ENCODE measurements at places on chromosomes 13 and 19.
A peak's percentile ranks its signal among the peaks of the same experiment; 100 is the strongest.

DNA sequence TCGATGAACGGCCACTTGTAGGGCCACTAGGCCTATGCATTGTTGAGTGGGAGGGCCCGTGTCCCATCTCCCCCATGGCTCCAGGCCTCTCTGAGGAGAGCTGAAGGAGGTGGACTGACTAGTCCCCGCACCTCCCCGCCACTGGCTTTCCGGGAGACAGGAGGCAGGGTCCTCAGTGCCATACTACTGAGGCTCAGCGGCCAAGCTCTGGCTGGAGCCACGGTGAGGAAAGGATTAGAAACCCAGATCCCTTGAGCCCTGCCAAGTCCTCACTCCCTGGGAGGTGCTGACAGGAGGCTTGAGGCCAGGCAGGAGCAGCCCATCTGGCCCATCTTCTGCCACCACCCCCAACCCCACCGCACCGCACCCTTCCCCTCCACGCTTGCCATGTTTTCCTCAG, 29.0 kb downstream of the CCDC8 start:
- no peak for DNase-seq

DNA sequence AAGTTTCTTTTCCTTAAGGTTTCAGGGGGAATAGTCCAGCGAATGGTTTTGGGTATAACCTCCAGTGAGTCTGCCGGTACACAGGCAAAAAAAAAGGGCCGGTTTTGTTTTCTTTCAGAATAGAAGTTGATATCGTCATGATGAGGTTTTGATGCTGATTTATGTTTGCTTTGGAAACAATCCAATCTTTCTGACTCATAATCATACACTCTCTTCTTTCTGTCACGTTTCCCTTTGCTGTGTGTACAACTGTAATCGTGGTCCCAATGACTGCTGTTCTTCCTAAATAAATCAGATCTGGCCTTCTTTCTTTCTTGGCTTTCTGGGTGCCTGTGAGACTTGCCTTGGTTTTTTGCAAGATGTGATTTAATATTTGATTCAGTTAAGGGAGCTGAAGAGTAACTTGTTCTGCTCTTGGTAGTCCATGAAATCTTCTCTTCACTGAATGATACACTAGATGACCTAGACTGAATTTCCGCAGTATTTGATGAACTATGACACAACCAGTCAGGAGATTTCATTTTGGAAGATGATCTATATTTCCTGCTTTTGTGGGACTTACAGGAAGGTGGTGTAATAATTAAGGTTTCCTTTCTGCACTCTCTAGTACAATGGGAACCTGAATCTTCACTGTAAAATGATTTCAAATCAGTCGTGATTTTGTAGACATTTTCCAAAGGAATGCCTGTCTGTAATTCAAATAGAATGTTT, 34.9 kb upstream of the METTL21C start:
- DNase-seq, result no peak

GRCh38 chr13:22141716-22142115, 470.8 kb downstream of the FGF9 start:
- no peak for DNase-seq

DNA sequence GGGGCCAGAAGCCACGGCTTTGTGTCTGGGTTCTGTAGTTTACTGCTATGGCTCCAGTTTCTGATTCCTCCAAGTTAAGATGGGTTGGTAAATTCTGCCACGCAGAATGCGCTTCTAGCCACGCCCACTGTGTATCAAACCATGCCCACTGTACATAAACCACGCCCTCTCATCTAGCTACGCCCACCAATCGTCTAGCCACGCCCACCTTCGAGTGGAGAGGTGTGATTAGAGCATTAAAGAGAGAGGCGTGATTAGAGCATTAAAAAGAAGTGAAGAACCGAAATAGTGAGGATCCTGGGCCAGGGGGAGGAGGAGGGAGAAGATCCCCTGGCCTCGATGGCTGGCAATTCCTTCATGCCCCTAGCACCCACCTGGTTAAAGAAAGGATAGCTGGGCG, 43.7 kb upstream of the ADGRE5 start:
- peak; percentile 83 for DNase-seq

- no peak for DNase-seq
These were observed 222.0 kb downstream of the SLITRK5 start for GRCh38 chr13:87893186-87893585.

DNA sequence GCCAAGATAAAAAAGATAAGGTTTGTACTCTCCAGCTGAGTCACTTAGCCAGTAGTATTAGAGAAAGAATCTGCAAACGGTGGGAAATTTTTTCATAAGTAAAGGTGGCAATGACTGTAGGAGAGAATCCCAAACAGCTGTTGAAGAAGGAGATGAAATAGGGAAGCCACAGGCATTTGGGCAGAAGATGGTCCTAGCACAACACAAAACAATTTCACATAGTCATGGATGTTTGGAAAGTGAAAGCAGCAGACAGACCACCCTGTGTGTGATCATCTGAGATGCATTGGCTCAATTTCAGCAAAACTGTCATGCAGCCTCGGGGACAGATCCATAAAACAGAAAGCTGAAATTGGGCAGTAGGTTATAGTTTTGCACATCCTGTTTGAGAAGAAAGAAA, 2832.4 kb downstream of the PCDH9 start:
- DNase-seq, result no peak

GRCh38 chr19:2984215-2984528, 6.8 kb downstream of the TLE6 start:
- DNase-seq, result no peak

GRCh38 chr13:21175656-21176214, 617 bp downstream of the SKA3 start:
- no peak for DNase-seq

Data from HEK293T (cell line).